M059J (cell line): ENCODE measurements at places on chromosomes 7 and 10.

DNA sequence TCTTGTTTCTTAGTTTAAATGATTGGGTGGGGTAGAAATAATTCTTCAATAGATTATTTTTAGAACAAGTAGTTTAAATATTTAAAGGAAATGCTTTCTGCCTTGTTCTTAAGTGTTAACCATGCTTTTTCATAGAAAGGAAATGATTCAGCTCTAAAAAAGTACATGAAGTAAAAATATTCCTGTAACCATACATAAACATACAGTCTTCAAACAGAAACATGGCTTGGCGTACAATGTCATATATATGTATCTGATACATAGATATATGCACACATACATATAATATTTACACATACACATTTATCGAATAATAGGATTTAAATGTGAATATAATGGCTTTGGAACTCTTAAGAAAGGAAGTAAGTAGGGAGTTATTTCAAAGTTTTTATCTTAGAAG lies 84.4 kb downstream of the RUNDC3B start:
- no peak for DNase-seq

GRCh38 chr10:129955601-129956285 lies 8.3 kb downstream of the EBF3 start:
- DNase-seq, result no peak

GRCh38 chr10:103506061-103506460 lies 12.6 kb downstream of the NEURL1 start:
- DNase-seq, result no peak

GRCh38 chr7:84950836-84951235 lies 236.0 kb downstream of the SEMA3D start:
- peak; percentile 55 for DNase-seq

- DNase-seq, result no peak
Measured at GRCh38 chr10:125007436-125007835, 65.5 kb downstream of the ZRANB1 start.

DNA sequence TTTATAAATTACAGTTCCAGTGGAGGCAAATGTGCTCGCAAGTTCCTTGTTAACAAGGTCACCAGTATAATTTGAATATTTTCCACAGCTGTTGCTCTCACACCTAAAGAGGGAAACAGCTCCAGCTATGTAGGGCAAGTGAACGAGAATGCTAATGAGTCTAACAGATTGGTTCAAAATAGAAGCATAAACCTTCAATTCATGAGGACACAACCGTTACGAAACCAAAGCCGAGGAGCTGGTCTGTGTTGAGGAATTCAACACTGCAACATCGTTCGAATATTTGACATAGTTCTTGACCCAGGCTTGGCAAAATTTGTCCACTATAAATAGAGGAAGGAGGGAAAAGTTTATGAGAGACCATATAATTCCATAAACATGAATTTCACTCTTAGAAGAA lies 161.3 kb downstream of the KLF6 start:
- peak; percentile 80 for DNase-seq
